ENCODE measurements at places on chromosomes 5 and 9. TPM values are rescaled to one million over a fixed set of nuclear protein-coding genes. Genes with fewer than 3 reads are reported as not detected.

CBY3 gene
- total RNA-seq = not detected

- H3K4me3 ChIP-seq = no peak overlapping the region
- no peak overlapping the region for H3K27ac ChIP-seq
Measured at GRCh38 chr9:89461265-89461664, 36.6 kb downstream of the SEMA4D start.

DNA sequence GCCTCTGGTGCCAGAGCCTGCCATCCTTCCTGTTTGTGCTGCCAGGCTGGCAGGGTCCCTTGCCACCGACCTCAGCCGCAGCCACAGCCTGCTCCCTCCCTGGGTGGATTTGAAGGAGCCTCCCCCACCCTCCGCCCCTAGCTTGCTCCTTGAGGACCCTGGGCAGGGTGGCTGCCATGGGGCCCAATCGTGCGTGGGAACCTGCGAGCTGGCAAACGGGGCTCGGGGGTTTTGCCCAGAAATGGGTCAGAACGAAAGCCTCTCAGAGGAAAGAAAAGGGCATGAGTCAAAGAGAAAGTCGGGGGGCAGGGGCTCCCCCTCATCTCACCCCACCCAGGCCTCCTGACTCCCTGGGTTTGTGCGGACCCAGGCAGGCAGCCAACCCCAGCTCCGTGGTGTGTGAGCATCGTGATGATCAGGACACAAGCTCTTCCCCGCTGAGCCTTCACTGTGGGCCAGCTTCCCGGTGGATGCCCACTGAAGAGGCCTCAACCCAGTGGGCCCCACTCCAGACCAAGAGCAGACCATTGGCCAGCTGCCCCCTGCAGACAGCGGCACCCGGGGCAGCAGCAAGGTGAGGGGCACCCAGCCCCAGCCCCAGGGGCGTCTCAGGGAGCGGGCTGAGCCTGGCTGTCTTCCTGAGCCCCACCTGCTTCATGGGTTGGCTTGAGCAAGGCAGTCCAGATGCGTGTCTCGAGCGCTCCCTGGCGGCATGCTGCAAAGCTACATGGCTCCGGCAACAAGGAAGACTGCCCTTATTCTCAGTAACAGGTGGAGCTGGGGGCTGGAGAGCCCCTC, 3.0 kb upstream of the FUT7 start:
- H3K36me3 ChIP-seq = peaks cover 29% of the 10 kb centered on the region
- no peak overlapping the region for H3K27ac ChIP-seq
- no peak for DNase-seq
- H3K27me3 ChIP-seq = no peaks in the 10 kb centered on the region
- peaks cover 14% of the 10 kb centered on the region for H3K4me1 ChIP-seq

DNA sequence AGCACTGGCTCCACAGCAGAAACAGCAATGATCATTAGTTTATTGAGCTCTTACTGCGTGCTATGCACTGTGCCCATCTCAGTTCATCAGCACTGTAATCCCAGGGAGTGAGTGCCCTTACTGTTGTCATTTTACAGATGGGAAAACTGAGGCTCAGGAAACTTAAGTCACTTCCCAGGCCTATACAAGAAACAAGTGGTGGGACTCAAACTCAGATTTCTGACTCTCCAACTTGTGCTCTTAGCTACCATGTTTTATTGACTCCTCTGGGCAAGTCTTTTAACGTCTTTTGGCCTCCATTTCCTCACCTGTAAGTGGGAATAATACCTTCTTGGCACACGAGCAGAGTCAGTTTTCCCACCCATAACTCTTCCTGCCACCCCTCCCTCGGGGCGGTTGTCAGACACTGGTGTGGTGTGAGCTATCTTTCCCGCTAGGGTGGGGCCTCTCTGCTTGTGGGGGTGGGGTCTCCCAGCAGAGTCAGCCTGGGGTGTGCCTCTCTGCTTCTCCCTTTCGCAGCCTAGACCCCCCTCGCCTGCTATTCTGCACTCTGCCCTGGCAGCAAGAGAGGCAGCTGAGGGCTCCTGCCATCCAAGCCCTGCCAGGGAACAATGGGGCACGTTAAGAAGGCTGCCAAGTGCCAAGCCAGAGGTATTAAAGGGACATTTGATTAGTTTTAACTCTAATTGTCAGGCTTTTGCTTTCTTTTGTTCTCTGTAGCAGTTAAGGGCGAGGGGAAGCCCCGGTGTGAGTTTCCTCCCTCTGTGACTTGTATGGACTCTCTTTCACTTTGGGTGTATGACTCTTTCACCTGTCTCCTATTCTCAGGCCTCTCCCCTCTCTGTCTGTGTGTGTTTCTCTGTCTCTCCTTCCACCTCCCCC, 12.1 kb downstream of the GALNT10 start:
- peaks cover 9% of the 10 kb centered on the region for H3K36me3 ChIP-seq
- H3K27ac ChIP-seq = no peak overlapping the region
- peaks cover 17% of the 10 kb centered on the region for H3K4me1 ChIP-seq
- no peak overlapping the region for H3K4me3 ChIP-seq
- DNase-seq = no peak

EIF4EBP3 gene
- total RNA-seq = 7.8 TPM

PIP5KL1 gene
- 2.1 TPM for total RNA-seq

GRCh38 chr5:42499016-42499415, 75.8 kb downstream of the GHR start:
- H3K4me1 ChIP-seq = peaks cover 58% of the 10 kb centered on the region
- H3K4me3 ChIP-seq = no peak overlapping the region
- H3K36me3 ChIP-seq = no peaks in the 10 kb centered on the region
- H3K27ac ChIP-seq = no peak overlapping the region

ACSL6 gene
- 2.1 TPM for total RNA-seq

DNA sequence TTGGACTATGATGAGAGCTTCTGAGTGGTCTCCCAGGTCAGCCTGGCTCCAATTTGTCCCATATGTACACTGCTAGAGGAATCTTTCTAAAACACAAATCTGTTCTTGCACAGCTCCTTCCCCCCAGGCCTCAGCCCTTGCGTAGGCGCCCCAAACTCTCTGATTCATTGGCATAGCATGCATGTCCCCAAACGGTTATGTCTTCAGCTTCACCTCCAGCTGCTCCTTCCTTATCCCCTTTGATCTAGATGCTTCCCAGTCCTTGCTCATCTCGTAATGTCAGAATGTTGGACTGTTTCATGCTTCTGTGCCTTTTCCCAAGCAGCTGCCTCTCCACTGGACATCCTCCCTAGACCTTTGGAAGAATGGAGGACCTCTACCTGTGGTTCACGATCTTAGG, 60.1 kb upstream of the BASP1 start:
- no peak overlapping the region for H3K4me3 ChIP-seq
- DNase-seq = no peak
- no peaks in the 10 kb centered on the region for H3K36me3 ChIP-seq
- no peaks in the 10 kb centered on the region for H3K4me1 ChIP-seq

FOXD4L5 gene
- total RNA-seq = not detected

LECT2 gene
- total RNA-seq = not detected

MSX2 gene
- total RNA-seq = 2.1 TPM

SPATA24 gene
- total RNA-seq = 6.5 TPM

DNA sequence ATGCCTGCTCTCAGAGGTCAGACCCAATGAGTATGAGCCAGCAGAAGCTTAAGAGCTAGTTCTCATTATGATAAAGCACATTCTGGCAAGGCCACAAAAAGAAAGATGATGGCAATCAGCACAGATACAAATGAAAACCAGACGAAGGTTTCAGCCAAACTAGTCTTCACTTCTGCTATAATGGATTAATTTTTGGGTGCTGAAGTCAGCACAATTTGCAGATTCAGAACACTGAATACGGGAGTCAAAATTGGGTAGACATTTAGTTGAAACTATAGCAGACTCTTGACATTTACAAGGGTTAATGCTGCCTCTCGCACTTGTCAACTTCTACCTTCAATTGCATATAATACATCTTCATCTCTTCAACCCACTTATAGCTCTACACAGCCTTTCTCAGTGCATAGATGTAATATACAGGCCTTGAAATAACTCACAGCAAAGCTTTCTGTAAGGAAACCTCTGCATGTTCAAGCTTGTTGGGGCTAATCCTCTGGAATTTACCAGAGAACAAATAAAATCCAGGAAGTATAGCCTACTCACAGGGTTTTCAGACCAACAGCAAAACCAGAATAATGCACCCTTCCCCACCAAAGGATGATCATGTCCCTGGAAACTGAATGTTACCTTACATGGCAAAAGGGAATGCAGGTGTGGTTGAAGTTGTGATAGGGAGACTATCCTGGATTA, 77.1 kb downstream of the BAAT start:
- H3K4me1 ChIP-seq = no peaks in the 10 kb centered on the region
- H3K4me3 ChIP-seq = no peak overlapping the region
- no peak for DNase-seq
- H3K36me3 ChIP-seq = no peaks in the 10 kb centered on the region
- H3K27me3 ChIP-seq = no peaks in the 10 kb centered on the region

FOXI1 gene
- not detected for total RNA-seq

SMIM33 gene
- total RNA-seq = not detected

DNA sequence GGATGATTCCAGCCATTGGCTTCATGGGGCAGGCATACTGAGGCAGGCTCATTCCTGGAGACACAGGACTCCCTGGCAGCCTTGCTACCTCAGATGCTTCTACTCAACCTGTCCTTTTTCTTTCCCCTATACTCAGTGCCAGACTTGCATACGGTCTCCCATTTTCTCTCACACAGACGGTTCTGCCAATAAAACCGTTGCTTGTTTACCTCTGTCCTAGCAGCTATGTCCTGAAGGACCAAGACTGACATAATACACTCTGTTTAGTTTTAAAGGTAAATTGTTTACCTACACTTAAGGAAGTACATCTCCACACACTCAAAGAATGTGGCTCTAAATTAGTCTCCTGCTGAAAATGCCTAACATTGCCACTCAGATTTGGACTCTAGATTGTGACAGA, 151.0 kb upstream of the RFX3 start:
- H3K4me1 ChIP-seq = no peaks in the 10 kb centered on the region
- no peaks in the 10 kb centered on the region for H3K36me3 ChIP-seq
- no peak overlapping the region for H3K27ac ChIP-seq
- no peaks in the 10 kb centered on the region for H3K27me3 ChIP-seq

- H3K4me1 ChIP-seq = no peaks in the 10 kb centered on the region
- H3K27me3 ChIP-seq = no peaks in the 10 kb centered on the region
- no peaks in the 10 kb centered on the region for H3K36me3 ChIP-seq
Measured at GRCh38 chr5:112647428-112647827, 90.3 kb upstream of the APC start.

Measured in esophagus muscularis mucosa (tissue), 4 donors.